Muscle of leg (tissue), 16 donors: ENCODE measurements at places on chromosomes 12 and 14. TPM values are rescaled to one million over a fixed set of nuclear protein-coding genes. Genes with fewer than 3 reads are reported as not detected.

The STXBP6 gene
- 21.4 TPM for total RNA-seq

The NOS1 gene
- total RNA-seq: 0.18 TPM

The NPC2 gene
- 97.2 TPM for total RNA-seq

The FGF23 gene
- total RNA-seq: 0.04 TPM

The TUNAR gene
- 0.18 TPM for total RNA-seq

The CNTN1 gene
- 33.0 TPM for total RNA-seq
